Activated naive CD4-positive, alpha-beta T cell treated with Interleukin-2 at 50 U/mL for 16 hours (primary cell): ENCODE measurements at places on chromosomes 11 and 22.

GRCh38 chr11:2930704-2931419 lies 1.6 kb upstream of the PHLDA2 start:
- DNase-seq: peak; percentile 49

- no peak for DNase-seq
Measured at GRCh38 chr11:101187748-101188147, 58.1 kb upstream of the PGR start.

GRCh38 chr11:109401545-109401944 lies 20.4 kb upstream of the C11orf87 start:
- no peak for DNase-seq

GRCh38 chr22:40588726-40589125 lies 47.8 kb downstream of the MRTFA start:
- DNase-seq: no peak

GRCh38 chr11:1067812-1068496 lies 6.7 kb upstream of the MUC2 start:
- no peak for DNase-seq

DNA sequence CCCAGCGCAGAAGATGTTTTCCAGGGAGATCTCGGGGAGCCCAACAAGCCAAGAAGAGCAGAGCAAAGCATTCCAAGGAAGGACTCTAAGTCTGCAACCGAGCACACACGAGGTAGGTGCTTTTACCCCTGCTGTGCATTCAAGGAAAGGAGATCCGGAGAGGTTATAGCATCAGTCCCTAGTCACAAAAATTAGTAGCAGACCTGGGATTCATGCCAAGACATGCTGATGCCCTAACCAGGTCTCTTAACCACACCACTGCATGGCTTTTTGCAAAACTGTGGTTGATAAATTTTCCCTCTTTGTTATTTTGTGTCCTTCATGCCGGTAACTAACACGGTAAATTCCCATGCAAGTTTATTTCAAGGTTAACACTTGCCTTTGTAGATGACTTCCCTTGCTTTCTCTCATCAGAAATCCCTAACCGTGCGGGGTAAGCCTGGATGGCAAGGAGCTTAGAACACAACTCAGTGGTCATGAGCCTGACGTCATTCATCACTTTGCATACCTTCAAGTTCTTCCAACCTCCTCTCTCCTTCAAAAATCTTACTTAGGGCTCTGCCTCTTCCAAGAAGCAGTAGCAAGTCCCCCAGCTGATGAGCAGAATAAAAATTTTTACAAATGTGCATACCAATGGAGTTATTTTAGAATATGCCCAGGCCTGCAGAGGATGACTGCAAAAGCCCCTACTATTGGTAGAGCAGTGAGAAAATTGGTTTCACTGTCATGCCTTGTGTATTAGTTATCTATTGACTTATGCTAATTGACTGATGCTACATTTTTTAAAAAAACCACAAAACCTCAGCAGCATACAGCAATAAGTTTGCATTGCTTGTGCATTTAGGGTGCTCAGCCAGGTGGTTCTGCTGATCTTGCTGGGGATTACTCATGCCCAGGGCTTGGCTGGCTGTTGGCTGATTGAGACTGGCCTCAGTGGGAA lies 465.1 kb downstream of the MN1 start:
- DNase-seq: no peak

- DNase-seq: no peak
Measured at GRCh38 chr11:64063777-64064176, 28.0 kb downstream of the FLRT1 start.

DNA sequence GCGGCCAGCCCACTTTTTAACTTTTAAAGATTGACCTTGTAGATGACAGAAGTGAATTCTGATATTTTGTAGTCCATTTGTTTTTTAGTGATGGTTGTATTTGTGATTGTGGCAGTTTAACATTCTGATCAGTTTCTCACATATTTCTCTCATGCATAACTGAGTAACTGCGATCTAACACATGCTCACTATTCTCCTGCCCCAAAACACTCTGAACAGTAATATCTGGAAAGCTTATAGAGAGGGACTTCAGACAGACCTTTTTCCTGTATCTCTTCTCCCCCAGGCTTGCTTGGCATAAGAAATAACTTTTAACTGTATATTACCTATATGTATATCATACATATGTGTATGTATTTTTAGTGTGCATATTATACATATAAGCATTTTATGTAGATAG lies 37.3 kb upstream of the MYO18B start:
- no peak for DNase-seq

GRCh38 chr22:42544686-42545085 lies 9.1 kb upstream of the SERHL2 start:
- DNase-seq: no peak

DNA sequence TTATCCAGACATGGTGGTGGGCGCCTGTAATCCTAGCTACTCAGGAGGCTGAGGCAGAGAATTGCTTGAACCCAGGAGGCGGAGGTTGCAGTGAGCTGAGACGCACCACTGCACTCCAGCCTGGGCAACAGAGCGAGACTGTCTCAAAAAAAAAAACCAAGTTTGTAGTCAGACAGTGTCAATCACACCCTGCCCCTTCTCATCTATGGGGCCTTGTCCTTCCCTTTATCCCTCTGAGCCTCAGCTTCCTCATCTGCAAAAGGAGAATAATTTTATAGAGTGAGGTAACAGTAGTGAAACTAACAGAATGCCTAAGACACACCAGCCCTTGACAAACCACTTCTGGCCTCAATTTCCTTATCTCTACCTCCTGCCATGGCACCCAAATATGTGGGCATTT lies 10.7 kb downstream of the BCL9L start:
- no peak for DNase-seq

DNA sequence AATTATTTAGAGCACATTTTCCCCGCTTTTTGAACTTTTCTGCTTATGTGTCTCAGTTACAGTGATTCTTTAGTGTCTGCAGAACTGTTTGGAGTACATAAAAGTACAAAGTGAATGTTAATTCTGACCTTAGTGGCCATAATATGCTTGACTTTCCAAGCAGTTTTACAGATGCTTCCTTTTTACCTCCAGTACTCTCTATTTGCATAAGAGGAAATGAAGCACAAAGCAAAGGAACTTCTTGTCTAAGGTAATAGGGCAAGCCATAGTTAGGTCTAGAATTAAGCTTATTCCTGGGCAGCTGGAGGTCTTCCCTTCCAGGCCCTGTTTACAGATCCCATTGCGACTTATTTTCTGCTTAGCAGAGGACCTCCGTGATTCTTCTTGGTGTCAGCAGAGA lies 3.6 kb downstream of the GTPBP1 start:
- DNase-seq: no peak

- DNase-seq: no peak
Measured at GRCh38 chr22:48376936-48377712, 1450.5 kb downstream of the BRD1 start.

DNA sequence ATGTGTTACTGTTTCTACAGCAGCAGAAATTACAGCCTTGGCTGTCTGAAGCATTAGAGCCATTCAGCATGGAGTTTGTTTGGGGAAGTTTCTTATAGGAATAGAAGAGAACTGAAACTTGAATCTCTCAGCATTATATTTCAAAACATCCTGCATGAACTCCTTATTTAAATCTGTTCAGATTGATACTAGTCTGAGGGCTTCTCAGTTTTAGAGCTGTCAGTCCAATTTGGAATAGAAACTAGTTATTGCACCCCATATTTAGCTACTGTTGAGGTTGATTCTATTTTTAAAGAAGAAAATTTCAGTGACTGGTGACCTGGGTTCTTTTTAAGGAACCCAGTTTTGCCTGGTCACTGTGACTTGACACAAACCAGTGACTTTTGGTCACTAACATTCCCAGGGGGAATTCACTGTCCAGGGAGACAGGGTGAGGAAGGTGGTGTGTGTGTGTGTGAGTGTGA lies 126.0 kb upstream of the TTC12 start:
- no peak for DNase-seq

DNA sequence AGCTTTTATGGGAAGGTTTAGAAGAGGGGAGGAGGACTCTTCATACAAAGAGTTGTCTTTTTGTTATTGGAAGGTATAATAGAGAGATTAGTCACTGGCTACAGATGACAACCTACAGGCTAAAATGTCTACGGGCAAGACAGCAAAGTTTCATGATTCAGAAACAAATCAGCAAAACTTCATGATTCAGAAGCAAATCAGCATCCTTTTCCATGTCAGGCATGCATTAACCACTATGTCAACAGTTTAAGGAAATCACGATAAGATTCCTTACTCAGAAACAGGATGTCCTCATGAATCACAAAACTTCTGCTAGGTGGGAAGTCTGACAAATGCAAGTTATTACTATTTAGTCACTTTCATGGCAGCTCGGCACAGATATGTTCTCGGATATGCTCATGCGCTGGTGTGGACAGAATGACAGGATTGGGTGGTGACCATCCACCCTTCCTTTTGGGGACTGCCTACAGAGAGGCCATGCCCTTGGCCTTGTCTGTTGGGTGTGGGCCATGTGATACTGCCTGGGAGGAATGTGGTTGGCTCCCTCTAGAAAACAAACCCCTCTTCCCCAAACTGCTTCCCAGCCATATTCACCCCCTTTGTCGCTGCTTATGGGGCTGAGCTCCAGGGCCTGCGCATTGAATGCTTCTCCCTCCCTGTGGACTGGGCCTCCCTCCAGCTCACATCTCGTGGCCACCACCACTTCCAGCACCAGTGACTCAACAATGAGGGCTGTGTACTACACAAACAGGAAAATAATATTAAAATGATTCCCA lies 10.1 kb downstream of the C11orf91 start:
- no peak for DNase-seq

DNA sequence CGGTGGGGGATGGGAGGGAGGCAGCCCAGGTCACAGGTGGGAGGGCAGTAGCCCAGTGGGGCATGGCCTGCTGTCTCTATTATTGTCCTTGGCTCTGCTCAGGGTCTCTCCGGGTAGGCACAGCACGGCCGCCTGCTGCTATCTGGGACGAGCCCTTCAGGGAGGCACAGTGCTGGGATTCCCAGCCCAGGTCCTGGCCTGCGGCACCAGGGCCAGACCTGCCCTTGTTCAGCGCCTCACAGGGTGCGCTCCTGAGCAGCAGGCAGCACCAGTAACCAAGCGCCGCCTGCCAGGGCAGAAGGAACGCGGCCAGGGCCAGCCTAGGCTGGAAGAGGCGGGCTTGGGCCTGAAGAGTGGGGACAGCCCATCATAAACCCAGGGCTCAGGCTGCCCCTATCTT lies 151.0 kb downstream of the MPPED1 start:
- DNase-seq: no peak

GRCh38 chr11:57761301-57762234 lies at the start of gene CTNND1:
TSS of gene CTNND1 (plus strand) at chr11:57761802. CDS start at chr11:57791479, 29,677 bp downstream.
- DNase-seq: no peak

GRCh38 chr11:12906501-12906900 lies 102.6 kb upstream of the RASSF10 start:
- DNase-seq: no peak

- DNase-seq: no peak
Measured at GRCh38 chr22:45210174-45210573, 30.5 kb downstream of the KIAA0930 start.

- DNase-seq: no peak
Measured at GRCh38 chr22:45934659-45935341, 42.2 kb downstream of the WNT7B start.

DNA sequence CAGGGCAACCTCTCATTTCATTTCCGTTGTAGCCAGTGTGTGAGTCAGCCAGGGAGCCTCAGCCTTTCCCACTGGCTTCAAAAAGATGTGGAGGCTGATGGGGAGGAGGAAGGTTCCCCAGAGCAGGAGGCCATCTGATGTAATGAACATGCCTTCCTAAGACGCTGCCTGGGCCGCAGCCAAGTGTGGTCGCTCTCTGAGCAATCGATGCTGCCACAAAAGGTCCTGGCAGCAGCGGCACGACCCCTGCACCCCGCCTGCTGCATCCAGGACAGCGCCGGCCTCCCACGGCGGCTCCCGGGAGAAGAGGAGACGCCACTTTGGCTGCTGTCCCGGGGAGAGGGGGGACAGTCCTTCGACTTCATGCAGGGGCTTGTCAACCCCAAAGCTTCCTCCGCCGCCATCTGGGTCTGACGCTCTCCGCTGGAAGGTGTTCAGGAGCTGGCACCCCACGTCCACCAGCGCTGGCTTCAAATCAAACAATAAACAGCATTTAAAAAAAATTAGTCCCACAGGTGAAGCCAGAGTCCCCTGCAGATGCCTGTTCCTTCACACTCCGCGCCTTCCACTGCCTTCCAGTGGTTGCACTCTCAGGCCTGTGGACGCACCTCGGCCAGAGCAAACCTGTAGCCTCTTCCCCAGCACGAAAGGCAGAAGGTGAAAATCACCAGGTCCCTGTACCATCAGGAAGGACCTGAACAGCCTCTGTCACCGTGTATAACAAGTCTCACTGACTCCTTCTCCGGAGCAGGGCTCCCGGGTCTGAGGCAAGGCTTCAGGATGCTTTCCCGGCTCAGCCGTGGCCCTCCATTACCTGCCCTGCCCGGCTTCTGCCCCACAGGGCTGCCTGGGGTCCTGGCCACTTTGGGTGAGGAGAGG lies 930.7 kb downstream of the BRD1 start:
- DNase-seq: no peak

DNA sequence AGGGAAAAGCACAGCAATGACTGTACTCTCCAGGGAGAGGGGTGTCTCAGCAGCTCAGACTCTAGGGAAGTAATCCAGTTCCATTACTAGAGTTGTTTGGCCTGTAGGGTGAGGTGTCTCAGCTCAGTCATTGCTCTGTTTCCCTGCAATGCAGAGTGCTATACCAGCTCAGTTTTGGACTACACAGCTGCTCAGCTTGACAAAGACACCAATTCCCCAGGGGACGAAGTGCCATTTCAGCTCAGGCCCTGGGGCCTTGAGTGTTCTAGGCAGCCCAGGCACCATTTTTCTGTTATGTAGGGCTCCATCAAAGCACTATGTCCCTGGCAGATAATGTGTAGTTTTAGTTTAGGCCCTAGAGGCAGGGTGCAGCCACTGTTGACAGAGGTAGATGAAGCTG lies 18.2 kb downstream of the CALCB start:
- DNase-seq: no peak

DNA sequence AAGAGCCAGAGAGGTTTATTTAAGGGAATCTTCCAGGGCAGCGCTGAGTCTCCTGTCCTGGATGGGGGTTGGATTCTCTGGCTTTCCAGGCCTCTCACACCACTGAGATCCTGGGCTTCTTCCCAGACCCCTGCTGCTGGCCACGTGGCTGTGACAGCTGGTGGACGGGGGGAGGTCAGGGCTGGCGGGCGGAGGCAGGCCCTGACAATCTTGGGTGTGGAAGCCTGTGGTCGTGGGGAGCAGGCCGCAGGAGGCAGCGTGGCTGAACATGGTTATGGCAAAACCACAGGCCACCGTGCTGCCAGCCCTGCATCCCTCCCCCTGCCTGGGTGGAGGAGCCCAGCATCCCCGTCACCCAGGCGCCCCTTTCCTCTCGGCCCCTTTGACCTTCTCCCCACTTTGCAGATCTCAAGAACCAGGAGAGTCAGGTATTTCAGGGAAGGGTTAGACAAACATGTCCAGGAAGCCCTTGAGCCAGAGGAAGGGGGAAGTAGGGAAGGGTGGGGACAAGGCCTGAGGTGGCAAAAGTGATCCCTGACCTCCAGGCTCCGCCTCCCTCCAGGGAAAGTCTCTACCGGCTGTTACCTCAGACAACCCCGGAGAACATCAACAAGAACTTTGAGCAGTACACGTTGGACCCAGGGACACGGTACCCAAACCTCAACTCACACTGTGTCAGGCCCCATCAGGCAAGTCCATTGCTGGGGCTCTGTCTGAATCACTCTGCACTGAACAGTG lies 111.8 kb downstream of the MICAL2 start:
- no peak for DNase-seq
